ENCODE measurements at places on chromosomes 5 and 9.

GRCh38 chr9:135950135-135950682 is 11.0 kb downstream of the UBAC1 start:
- no peak for DNase-seq

GRCh38 chr9:87642330-87643106 is 83.4 kb upstream of the CTSL start:
- DNase-seq, result no peak

DNA sequence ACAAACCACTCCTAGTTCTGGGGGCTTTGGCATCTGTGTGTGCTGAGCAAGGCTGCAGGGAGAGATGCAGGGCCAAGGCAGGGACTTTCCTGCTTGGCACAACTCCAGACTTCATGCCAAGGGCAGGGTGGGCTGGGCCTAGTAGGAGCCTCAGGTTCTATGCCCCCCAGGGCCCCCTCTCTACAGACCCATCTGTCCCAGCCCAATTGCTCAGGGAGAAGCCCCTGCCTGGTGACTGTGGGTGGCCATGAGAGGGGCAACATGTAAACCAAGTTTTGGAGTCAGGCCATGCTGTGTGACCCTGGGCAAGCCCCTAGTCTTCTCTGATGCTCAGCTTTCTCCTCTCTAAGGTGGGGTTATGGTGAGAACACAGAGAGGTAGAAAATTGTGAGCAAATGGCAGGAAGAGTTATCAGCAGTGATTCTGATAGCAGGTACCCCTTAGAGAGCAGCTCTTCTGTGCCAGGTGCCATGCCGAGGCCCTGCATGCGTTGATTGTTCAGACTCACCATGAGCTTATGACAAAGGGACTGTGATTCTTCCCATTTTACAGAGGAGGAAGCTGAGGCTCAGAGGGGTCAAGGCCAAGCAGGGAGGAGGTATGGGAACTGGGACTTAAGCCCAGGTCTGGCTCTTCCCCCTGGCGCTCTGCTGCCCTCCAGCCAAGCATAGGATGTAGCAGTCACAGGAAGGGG is 5.2 kb downstream of the OLFML2A start:
- no peak for DNase-seq

GRCh38 chr5:124692324-124692723 is 54.1 kb downstream of the ZNF608 start:
- no peak for DNase-seq

- no peak for DNase-seq
Observed at GRCh38 chr9:69931340-69931739, 110.7 kb downstream of the CFAP95 start.

DNA sequence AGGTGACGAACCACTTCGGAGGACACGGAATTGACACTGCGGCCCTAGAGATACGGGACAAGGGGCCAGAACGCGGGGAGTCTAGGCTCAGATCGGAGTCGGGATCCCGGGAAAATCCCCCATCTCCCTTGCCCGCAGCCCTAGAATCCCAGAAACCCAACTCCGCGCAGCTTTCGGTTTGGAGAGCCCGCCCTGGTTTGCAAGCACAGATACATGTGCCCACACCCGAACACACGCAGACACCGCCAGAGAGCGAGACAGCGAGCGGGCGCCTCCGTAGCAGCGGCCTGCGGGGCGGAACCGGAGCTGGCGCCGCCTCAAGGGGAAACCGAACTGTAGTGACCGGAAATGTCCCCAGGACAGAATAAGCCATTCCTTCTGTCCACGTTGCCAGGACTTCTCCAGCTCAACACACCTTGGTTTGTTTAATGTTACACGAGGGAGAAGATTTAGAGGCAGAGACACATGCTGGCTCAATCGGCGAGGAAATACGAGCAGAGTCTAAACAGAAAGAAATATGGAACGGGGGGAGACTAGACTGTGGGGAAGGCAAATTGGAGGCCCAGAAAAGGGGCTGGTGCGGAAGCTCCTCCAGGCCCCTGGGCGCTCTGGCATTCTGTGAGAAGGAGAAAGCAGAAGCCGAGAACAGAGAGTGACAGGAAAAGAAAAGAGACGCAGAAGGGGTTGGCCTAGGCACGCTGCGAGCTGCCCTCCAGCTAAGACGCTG is 2.9 kb upstream of the PAX5 start:
- peak; percentile 25 for DNase-seq

DNA sequence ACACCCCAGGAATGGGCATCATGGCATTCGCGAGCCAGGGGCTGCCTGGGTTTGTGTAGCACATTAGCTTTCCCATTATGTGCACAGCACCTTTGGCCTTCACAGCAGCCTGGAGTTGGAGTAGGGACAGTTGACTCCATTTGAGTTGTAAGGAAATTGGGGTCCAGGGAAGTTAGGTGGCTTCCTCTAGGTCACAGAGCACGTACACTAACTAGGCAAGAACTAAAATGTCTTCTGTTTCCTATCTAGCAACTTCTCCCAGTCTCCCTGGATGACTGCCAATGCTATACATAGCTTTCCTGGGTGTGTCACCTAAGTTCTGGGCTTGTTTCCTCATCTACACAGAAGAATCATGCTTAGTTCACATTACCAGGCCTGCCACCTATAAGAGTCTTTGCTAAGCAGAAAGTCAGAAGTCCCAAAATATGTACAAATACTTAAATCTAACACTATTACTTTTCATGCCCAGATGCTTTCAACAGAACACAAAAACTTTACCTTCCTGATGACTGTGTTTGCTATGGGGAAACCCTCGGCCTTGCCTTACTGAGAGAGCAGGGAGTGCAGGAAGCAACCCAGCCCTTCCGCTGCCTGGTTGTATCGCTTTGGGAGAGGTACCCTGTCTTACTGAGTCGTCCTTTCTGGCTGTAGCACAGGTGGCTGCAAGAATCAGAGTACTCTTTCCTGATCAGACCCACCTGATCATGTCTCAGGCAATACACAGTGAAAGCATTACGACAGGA is 12.0 kb downstream of the MACROH2A1 start:
- DNase-seq, result no peak

DNA sequence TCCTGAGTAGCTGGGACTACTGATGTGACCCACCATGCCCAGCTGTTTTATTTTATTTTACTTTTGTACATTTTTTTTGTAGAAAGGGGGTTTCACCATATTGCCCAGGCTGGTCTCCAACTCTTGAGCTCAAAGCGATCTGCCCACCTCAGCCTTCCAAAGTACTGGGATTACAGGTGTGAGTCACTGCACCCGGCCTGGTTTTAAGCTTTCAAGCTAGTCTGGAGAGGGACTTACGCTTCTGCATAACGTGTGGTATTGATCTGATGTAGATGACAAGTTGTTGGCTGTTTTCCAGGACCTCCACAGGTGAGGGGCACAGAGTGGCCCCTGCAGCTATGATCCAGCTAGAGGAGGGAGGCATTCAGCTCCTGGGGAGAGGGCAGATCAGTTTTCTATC is 6.8 kb upstream of the CCL21 start:
- no peak for DNase-seq

GRCh38 chr9:116238225-116238624 is 84.6 kb downstream of the PAPPA start:
- no peak for DNase-seq

GRCh38 chr9:114516913-114517312 is 11.6 kb upstream of the WHRN start:
- DNase-seq, result no peak

GRCh38 chr5:136230176-136230575 is 37.2 kb upstream of the SMIM32 start:
- DNase-seq, result no peak

GRCh38 chr5:1783216-1783554 is 16.5 kb downstream of the MRPL36 start:
- no peak for DNase-seq

GRCh38 chr9:86643946-86644674 is 289.9 kb upstream of the TUT7 start:
- DNase-seq, result no peak

DNA sequence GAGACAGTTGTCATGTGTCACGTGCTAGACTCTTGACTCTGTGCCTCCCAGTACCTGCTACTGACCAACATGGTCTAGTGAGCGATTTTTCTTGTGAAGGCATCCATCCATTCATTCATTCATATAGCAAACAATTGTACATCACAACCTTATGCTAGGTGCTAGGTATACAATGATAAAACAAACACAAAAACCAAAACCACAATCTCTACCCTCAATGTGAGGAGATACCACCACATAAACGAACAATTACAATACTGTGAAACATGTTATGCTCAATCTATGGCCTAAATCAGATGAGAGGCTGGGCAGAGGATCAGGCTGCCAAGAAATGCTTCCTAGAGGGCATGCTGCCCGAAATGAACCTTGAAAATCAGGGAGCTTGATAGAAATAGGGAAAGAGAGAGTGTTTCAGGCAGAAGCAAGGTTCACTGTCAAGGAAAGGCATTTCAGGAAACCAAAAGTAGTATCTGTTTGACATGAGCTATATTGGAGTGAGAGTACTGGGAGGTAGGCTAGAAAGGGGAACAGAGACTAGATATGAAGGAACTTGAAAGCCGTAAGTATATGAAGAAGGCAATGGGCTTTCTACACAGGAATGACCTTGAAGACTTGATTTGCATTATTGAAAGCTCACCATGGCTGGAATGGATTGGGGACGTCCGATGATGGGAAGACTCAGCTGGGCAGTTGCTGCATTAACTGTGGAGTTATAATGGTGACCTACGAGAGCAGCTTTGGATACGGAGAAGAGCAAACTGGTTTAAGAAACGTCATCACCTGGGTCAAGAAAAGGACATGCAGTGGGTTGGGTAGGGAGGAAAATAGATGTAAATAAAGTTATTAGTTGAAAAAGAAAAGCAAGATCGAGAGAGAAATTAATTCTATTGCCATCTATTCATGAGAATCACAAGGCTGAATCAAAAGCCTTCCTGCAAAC is 90.1 kb downstream of the THBS4 start:
- DNase-seq, result no peak

GRCh38 chr5:181042722-181043121 is 2.7 kb downstream of the BTNL9 start:
- DNase-seq, result no peak

DNA sequence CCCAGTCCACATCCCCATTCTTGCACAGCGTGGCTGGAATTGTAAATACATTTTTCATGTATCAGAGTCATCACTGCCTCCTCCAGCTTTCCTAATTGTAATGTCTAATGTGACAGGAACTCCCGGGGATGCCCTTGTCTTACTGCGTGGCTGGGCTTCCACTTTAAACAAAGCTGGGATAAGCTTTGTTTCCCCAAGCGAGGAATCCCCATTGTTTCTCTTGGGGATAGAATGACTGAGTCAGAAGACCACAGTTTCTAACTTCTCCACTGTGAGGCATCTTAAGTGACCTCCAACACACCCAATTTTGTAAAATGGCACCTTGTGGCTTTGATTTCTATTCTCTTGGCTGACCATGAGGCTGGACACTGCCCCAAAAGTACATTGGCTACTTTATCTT is 22.4 kb downstream of the ARPC5L start:
- DNase-seq, result no peak

DNA sequence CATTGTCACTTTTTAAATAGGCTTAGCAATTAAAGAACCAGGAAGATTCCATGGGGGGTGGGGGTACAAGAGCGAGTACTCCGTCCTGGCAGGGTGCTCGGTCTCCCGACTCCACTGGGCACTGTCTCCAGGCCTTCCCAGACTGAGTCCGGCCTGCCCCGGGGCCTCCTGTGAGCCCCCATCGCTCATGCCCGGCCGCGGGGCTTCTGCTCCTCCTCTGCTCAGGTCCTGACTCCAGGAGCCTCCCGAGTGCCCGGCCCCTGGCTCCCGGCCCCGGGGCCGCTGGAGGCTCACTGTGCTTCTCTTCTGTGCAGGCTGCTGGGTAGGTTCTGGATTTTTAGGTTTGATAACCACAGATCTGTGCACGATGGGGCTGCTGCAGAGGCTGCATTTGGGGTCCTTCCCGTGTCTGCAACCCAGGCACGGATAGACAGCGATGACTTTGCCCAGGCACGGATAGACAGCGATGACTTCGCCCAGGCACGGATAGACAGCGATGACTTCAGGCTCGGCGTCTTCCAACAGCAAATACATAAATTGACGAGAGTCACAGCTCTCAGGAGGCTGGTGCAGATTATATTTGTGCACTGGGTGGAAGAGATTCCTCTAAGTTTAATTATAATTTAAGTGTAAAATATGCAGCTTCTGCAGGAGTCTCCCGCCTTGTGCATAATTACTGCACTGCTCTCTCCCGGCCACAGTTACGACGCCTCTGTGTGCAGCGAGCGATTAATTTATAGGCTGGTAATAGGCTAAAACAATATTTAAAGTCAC is 74.8 kb upstream of the RXRA start:
- no peak for DNase-seq

- DNase-seq, result no peak
Observed at GRCh38 chr5:151081431-151082281, 822 bp upstream of the TNIP1 start.

DNA sequence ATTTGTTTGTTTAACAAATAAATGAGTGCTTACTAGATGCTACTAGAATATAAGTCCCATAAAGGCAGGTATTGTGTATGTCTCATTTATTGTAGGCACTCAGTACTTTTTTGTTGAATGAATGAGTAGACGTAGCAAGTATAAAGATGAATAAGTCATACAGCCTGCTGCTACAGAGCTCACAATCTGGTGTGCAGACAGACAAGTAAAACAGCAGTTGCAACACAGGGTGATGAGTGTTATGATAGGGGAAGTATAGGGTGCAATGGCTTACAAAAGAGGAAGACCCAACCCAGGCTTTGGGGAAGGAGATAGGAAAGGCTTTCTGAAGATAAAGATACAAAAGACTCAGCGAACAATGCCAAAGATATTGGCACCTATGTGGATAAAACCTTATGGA is 47.7 kb downstream of the SH3RF2 start:
- peak; percentile 11 for DNase-seq

DNA sequence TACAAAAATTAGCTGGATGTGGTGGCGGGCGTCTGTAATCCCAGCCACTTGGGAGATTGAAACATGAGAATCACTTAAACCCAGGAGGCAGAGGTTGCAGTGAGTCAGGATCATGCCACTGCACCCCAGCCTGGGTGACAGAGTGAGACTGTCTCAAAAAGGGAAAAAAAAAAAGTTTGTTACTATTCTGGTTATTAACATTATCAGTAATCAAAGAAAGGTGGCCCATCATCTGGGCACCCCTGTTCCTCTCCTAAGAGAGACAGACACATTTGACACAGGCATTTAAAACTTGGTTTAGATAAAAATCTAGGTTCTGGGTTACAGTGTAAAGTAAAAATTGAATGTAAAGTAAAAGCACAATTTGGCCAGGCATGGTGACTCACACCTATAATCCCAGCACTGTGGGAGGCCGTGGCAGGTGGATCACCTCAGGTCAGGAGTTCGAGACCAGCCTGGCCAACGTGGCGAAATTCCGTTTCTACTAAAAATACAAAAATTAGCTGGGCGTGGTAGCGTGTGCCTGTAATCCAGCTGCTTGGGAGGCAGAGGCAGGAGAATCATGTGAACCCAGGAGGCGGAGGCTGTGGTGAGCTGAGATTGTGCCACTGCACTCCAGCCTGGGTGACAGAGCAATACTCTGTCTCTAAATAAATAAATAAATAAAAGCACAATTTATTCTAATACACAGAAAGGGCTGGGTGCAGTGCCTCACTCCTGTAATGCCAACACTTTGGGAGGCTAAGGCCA is 16.7 kb upstream of the PHYHD1 start:
- DNase-seq, result peak; percentile 16

DNA sequence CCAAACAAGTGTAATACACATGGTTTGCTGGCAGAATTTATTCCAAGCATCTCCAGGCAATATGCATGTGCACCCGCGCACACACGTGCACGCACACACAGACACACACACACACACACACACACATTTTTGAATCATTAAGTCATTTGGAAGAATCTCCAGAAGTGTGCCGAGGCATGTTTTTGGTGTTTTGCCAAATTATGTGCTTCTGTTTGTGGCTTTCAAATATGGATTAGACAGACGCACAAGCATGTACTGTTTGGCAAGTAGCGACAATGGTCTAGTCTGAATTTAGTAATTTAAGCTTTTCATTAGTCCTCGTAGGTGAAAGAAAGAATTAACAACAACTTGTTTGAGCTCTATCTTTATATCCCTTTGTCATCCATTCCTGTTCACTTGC is 36.7 kb downstream of the NFIB start:
- DNase-seq, result no peak
